ENCODE measurements at places on chromosomes 6 and 20. TPM values are rescaled to one million over a fixed set of nuclear protein-coding genes. Genes with fewer than 3 reads are reported as not detected.

- no peak for DNase-seq
These were observed 16.6 kb upstream of the SLC22A1 start for GRCh38 chr6:160104821-160105517.

- no peak for DNase-seq
These were observed 399.7 kb upstream of the ADGRB3 start for GRCh38 chr6:68235326-68235784.

- no peak for DNase-seq
These were observed 311.9 kb upstream of the EPHA7 start for GRCh38 chr6:93731306-93731705.

DNA sequence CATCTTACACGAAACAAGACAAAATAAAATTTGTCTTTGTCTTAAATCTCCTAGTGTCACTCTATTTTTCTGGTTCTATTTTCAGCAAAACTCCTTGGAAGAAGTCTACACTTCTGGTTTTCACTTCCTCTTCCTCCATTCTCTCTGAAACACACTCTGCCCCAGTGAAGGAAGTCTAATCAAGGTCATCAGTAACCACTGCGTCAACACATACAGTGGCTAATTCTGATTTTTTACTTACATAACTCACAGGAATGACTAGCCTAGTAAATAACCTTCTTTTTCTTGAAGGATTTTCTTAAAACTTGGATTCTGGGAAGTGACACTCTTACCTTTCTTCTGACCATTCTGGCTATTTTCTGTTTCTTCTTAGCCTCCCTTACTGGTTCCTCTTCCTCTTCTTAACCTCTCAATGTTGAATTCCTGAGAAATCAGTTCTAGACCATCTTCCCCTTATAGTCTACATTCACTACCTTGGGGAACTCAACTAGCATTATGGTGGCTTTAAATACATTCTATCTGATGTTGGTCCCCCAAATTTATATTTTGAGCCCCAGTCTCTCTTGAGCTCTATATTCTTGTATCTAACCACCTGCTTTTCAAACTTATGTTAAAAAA is 37.5 kb downstream of the AIG1 start:
- DNase-seq, result no peak

The PBX2 gene
- total RNA-seq, result 58.1 TPM

The ZNF165 gene
- 0.88 TPM for total RNA-seq

- peak; percentile 63 for DNase-seq
These were observed 155.2 kb upstream of the INSM1 start for GRCh38 chr20:20212675-20213096.

DNA sequence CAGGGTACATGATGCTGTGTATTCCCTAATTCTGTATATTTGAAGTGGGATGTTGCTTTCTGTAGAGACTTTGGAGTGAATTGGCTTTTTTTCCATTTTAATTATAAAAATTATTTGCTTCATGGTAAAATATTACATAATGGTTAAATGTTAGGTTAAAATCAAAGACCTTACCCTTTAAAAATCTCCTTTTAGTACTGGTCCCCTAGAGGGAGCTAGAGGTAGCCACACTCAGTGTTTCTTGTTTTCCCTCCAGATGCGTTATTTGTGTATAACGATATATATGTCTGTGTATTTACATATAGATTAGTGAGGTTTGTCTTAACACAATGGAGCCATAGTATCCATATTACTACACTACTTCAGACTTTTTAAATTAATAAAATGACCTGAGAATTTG is 146.7 kb downstream of the PLCB4 start:
- no peak for DNase-seq

GRCh38 chr6:127951172-127951917 is 50.5 kb upstream of the THEMIS start:
- no peak for DNase-seq

DNA sequence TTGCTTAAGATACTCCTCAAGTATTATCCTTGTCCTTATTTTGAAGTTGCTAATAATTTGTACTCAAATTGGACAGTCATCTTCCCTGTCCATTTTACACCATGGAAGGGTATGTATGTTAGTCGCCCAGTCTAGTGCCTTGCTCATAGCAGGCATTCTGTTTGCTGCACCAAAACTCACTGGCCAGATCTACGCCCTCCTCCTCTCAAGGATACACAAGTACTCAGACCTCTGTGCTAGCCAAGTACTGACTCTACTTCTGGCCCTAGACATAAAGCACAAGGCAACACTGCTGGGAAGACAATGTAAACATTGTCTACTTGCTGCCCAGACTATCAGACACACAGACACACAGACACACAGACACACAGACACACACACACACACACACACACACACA is 57.7 kb downstream of the DNAAF9 start:
- DNase-seq, result no peak

DNA sequence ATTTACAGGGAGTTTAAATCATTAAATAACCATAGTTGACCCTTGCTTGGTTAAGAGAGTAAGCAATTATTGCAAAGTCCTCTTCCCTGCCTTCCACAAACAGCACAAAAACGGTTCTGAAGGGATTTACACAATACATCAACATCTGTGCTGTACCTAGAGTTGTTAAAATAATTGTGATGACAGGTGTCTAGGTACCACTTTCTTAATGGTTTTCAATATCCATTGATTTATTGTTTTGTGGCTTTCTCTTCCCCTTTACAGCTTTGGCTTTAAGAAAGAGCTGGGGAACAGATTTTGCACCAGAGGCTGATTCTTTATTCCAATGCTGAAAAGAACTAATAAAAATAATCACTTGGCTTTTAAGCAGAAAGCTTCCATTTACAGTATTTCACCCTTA is 598 bp upstream of the SOX4 start:
- DNase-seq, result no peak

DNA sequence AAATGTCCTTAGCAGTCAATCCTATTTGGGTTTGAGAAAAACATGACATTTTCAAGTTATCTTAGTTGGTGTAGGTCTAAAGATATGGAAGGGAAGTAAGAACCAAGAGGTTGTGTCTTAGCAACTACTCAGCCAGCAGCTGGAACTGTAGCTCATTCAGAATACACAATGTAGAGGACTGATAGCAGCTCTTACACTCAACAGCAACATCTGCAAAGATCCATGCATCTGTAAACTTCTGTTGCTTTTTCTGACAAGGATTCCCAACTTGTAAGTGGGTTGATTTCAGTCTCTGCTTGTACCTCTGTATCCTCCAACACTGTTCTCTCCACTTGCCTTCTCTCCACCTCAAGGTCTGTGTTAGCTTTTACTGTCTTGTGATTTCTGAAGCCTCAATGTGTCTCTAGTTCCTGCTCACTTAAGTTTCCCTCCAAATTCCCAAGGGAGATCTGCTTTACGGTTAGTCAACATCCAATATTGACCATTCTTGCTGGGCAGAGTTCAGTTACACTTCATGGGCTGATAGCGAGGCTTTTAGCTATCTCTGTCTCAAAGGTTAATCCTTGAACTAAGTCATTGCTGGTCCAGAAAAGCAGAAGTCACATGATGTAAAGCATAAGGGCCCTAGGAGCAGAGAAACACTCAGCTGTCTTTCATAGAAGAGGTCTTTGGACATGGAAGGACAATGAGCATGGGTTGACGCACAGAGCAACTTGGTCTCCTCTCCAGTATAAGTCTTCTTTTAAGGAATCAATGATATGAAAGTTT is 71.6 kb upstream of the LGSN start:
- no peak for DNase-seq

The KCNQ5 gene
- total RNA-seq, result not detected

The PTCHD4 gene
- 0.51 TPM for total RNA-seq

The OTOR gene
- not detected for total RNA-seq

DNA sequence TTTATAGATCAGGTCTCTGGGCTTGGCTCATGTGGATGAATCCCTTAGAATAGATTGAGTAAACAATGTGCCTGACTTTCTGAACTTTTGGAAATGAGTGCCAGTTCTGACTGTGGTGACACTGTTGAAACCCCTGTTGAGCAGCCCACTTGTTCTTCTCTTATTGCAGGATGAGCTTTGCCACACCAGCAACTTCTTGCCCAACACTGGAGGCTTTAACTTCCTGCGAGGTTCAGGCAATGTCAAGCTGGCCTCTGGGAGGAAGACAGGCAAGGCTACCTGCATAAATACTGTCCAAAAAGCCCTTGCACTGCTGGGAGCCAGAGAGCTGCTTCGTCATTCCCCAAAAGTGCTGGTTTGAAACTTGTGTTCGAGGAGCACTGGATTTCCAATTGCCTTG is 32.8 kb upstream of the SMIM8 start:
- DNase-seq, result no peak

GRCh38 chr20:3699037-3699436 is 13.4 kb downstream of the SIGLEC1 start:
- peak; percentile 45 for DNase-seq

DNA sequence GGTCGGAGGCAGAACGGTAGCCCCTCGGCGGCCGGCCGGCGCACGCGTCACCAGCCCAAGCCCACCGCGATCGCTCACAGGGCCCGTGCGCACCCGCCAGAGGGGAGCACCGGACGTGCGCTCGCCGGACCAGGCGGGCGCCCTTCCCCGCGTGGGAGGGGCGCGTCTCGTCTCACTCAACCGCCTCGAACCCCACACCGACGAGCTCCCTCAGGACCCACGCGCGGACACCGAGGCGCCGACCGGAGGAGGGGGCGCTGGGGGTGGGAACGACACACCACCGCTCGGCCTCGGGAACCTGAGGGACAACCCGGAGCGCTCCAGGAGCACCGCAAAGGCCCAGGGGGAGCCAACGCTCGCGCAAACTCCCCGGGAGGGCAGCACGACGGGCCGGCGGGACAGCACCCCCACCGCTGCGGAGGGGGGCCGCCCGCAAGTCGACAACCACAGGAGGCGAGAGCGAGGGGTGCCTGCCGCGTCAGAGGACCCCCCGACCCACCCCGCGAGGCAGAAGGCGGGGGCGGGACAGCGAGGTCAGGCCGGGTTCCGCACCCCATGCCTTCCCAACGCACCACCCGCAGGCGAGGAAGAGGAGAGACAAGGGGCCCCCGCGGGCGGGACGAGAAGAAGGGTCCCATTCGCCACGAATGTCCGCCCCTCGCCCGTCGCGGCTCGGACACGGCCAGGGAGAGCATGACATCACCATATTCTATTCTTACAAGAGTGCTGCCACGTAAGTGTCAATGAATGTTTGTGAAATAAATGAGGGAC is 512.7 kb upstream of the ZNF337 start:
- no peak for DNase-seq

DNA sequence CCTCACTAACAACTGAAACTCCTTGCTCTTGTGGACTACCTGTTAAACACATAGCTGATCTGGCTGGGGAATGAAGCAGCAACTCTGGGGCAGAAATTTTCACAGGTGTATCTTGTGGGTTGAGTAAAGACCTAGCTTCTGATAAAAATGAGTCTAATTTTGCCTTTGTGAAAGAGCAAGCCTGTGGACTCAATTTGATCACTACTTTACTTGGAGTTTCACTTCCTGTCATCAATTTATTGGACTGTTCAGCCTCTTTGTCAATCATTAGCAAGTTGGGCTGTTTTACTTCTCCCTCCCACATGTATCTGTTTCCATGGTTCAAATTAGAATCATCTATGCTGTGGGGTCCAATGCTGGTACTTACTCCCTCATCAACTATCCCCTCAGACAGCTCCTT is 29.6 kb upstream of the CRIP3 start:
- no peak for DNase-seq

GRCh38 chr6:27275025-27275956 is 27.8 kb downstream of the PRSS16 start:
- no peak for DNase-seq

DNA sequence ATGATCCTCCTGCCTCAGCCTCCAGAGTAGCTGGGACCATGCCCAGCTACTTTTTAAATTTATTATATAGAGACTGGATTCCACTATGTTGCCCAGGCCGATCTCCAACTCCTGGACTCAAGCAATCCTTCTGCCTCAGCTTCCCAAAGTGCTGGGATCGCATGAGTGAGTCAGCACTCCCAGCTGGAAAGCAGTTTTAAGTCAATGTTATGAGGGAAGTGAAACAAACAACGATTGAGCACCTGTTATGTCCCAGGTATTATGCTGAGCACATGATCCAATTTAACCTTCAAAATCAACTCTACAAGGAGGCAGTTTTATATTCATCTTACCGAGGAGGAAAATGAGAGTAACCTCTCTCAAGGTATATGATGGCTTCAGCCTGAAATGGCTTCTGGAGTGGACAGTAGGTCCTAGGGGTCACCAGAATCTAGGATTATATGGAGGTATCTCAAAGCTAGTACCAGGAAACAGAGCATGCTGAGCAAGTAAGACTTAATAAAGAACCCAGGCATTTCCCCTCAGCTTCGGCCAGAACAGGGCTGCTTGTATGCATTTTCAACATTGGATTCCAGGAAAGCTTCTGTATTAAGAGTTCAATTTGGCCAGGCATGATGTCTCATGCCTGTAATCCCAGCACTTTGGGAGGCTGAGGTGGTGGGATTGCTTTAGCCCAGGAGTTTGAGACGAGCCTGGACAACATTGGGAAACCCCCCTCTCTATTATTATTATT is 55.0 kb downstream of the EDN1 start:
- no peak for DNase-seq

The MEI4 gene
- 0.16 TPM for total RNA-seq

GRCh38 chr6:48429021-48429420 is 318.0 kb upstream of the PTCHD4 start:
- DNase-seq, result no peak

The SLC17A1 gene
- not detected for total RNA-seq

The GGTLC1 gene
- not detected for total RNA-seq

DNA sequence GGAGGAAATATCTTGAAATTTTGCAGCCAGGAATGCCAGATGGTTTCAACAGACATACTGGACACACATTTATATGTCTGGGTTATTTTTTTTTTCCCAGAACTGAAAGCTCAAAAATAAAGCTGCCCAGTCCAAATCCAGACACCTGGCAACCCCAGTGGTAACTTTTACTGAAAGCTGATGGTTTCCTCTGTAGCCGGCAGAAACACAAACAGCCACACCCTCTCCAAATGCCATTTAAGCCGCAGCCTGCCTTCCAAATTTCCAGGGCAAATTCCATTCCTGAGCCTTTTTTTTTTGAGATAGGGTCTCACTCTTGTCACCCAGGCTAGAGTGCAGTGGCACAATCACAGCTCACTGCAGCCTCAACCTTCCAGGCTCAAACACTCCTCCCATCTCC is 6.5 kb upstream of the PREX1 start:
- no peak for DNase-seq

DNA sequence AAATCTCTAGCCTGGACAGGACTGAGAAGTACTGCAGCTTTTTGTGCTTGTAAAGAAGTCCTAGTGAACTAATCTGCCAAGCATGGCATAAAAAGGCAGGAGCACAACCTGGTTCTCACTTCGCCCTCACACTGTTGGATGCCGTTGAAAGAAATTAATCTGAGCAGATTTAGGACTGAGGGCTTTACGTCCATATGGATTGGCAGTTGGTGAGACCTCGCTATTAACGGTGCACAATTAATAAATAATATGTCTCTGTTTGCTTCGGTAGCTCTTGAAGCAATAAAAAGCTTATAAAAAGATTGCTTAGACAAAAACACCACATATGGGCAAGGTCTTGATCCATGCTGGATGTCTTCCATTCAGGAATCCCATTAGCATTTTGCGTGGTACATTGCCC is 185.6 kb upstream of the EPHA7 start:
- no peak for DNase-seq

DNA sequence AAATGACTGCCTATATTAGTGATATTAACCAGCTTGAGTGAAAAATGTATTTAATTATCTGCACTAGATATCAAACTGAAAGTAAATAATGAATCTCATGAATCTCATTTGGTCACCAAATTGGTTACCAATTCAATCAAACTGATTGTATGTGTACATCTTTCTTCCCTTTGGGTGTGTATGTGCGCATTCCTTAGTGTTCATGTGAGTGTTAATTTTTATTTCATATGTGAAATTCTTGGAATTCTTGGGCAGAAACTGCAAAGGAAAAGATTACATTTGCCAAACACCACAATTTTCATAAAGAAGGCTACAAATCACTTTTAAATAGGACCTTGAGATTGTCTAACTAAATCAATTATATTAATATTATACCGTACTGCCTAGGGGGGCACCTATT is 648.4 kb upstream of the MARCKS start:
- no peak for DNase-seq

The SYCP2L gene
- total RNA-seq, result 0.49 TPM
